ENCODE measurements at places on chromosomes 12 and 14.

- no peak for DNase-seq
Observed at GRCh38 chr12:101703487-101703886, 6.0 kb downstream of the CHPT1 start.

DNA sequence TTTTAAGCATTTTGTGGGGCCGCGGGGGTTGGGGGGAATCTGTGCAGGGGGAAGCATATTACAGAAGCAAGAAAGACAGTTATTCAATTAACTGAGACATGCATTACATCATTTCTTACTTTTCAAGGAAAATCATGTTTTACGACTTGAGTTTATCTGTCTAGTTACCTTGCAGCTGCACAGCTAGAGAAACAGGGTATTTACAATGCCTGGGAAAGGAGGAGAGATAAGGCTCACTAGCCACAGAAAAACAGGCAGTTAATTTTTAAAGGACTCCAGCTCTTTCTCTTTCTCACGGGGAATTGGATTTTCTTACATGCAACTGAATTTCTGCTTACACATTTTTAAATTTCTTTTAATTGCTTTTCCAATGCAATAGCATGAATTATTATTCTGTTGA, 22.2 kb downstream of the FCF1 start:
- no peak for DNase-seq

- no peak for DNase-seq
Observed at GRCh38 chr14:22577334-22577908, 11.6 kb downstream of the DAD1 start.

- DNase-seq: no peak
Observed at GRCh38 chr14:58677996-58678395, 40.2 kb downstream of the DACT1 start.

DNA sequence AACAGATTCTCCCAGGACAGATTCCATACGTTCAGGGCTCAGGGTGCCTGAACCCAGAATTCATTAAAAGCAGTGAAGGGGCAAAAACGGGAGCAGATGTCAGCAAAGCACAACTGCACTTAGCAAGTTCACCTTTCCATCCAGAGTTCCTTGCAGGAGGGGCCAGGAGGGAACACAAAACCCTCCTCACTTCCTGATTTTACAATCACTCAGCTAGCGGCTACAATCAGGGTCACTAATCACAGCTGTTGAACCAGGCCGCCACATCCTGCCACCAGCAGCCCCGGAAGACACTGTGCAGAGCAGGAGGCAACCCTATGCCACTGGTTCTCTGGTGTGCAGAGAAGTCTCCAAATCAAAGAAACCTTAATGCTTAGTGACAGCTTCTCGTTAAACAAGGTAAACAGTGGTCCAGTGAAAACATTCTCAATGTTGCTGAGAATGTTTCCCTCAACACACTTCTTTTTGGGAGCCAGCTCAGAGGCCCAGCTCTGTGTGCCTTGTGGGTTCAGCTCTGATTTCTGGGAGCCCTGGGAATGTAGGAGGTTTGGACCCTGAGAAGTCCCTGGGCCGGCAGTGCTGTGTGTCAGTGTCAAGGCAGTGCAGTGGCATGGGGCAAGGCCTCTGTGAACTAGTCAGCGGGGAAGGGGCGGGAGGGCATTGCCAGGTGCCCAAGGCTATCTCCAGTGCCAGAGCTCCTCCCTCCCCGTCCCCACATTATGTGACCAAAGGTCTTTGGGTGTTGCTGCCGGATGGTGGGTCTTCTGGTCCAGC, 54.5 kb downstream of the VCPKMT start:
- peak; percentile 65 for DNase-seq

DNA sequence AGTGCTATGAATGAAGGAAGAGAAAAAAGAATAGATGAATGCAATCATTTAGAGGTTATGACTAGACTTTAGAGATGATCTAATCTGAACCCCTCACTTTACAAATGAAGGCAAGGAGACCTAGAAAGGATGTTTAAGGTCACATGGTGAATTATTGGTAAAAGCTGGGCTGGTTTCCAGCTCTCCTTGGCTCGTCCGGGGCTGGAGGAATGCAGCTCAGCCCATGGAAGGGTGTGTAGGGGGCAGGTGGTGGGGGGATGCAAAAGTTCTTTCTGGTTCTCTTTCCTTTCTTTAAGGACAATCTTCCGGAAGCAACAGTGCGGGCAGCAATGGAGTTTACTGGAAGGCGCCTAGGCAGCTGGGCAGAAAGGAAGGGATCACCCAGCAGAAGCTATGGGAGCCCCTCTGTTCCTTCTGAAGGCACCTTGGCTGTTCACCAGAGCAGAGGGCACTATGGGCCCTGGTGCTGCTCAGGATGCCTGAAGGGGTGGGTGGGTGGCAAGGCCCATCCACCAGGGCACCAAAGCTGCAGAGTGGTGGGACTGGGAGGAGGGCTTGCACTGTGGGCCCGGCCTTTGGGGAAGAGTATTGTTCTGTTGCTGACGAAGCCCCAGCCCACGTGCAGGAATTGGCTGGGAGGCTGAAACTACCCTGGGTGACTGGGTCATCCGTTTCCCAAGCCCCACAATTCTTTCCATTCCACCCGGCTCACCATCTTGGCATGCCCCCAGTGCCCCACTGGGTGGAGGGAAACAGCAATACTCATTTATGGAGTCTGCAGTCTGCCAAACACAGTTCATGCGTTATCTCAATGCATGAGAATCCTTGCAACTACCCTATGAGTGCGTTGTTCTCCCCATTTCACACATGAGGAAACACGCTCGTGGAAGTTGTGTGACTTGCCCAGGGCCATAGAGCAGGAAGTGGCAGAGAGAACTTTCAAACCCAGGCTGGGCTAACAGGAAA, 78.2 kb downstream of the IRF2BPL start:
- no peak for DNase-seq

GRCh38 chr12:27583981-27584380, 60.0 kb downstream of the PPFIBP1 start:
- no peak for DNase-seq

- DNase-seq: no peak
Observed at GRCh38 chr14:95216008-95216407, 58.7 kb upstream of the DICER1 start.

DNA sequence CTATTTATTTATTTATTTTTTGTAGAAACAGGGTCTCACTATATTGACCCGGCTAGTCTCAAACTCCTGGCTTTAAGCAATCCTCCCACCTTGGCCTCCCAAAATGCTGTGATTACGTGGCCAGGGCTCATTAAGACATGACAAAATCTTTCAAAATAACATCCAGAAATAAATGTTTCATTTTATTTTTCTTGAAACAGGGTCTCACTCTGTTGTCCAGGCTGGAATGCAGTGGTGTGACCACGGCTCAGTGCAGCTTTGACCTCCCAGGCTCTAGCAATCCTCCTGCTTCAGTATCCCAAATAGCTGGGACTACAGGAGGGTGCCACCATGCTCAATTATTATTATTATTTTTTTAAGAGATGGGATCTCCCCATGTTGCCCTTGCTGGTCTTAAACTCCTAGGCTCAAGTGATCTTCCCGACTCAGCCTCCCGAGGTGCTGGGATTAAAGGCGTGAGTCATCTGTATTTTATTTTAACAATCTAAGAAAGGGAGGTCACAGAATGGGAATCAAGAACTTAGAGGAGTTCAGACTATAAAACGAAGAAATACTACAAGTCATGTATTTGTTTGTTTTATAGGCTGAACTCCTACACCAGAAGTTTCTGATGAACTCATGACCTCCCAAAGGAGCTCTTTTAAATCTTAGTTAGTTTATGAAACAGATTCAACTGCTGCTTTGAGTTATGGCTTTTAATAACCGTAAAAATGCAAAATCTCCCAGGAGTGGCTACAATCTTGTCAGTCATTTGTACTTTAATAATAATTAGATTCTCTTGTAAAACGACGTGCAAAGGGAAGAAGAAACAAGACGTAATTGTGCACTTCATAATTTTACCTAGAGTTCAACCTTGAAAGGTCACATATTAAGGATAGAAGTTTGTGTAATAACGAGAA, 2.1 kb upstream of the TMEM263 start:
- DNase-seq: no peak

GRCh38 chr12:124848621-124849380, 14.9 kb downstream of the SCARB1 start:
- no peak for DNase-seq

DNA sequence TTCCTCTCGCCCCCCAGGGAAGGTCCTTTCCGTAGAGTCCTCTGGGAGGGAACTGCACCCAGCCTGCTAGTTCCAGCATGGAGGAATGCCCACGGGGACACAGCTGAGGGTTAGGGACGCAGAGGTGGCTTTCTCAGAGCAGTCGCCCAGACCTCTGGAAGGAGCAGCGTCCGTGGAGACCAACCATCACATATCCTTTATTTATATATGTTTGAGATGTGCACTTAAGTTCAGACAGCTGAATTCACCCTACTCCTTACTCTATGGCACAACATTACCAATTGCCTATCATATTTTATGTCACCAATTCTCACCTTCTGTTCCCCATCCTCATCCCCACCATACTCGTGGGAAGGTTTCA, 305.6 kb upstream of the DIO3 start:
- no peak for DNase-seq

- no peak for DNase-seq
Observed at GRCh38 chr14:27427796-27428195, 830.0 kb upstream of the NOVA1 start.

DNA sequence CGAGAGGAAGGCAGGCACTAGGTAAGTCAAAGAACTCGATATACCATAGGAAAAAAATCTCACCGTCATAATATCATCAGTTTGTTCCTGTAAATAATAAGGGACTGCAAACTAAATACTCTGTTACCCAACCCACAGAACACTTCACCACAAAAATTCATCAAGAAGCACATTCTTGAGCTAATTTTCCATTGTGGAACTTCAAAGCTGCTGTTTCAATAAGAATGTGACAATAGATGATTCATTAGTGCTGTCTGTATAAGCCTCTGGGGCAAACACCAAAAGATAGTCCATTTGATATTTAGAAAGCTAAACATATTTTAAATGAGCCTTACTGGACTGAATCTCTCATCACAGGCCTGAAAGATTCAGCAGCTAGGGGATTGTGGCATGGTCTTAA, 219.4 kb downstream of the KSR2 start:
- DNase-seq: no peak

DNA sequence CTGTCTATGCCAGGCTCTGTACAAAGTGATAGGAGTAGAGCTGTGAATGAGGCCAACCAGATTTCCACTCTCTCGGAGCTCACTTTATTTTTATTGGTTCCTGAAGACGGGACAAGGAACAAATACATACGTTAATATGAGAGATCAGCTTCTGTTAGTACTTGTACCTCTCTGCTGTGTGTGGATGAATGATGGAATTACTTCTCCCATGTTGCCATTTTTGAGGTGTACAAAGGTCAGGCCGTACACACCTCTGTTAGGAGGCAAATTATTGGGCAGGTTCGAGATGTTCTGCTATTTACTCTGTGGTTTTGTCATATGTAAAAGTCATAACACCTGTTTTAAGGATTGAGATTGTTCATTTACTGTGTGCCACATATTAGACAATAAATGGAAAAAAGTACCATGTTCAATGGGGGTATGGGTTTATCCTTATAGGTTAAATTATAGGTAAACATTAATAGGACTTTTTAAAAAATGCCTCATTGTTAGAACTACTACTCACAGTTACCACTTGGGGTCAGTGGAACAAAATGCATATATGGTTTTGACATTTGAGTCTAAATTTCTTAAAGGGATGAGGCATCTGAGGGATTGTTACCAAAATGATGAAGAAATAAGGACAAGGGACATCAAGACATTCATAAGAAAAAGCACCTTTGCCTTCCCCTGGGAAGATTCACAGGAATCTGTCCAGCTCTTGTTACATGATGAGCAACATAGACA, 26.9 kb downstream of the WBP11 start:
- no peak for DNase-seq

DNA sequence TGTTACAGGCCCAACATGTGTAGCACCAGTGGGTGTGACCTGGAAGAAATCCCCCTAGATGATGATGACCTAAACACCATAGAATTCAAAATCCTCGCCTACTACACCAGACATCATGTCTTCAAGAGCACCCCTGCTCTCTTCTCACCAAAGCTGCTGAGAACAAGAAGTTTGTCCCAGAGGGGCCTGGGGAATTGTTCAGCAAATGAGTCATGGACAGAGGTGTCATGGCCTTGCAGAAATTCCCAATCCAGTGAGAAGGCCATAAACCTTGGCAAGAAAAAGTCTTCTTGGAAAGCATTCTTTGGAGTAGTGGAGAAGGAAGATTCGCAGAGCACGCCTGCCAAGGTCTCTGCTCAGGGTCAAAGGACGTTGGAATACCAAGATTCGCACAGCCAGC, 8.6 kb downstream of the BCL2L14 start:
- DNase-seq: no peak

- DNase-seq: no peak
Observed at GRCh38 chr12:111035578-111036301, 115.4 kb upstream of the MYL2 start.

GRCh38 chr12:51357374-51358047, 11.0 kb upstream of the CELA1 start:
- no peak for DNase-seq

DNA sequence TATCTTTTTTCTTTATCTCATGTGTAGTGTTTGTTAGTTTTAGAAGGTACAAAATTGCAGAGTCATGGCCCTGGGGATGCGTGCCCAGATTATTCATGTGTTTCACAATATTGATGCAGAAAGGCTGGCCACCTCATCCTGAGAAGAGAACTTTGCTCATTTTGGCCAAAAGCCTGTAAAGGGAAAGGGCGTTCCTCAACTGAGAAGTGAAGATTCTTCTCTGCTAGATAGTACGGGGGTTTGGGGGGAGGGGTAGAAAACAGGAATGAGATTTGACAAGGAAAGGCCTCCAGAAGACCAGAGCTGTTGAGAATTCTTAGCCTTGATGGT, 1.7 kb downstream of the MGST1 start:
- no peak for DNase-seq

DNA sequence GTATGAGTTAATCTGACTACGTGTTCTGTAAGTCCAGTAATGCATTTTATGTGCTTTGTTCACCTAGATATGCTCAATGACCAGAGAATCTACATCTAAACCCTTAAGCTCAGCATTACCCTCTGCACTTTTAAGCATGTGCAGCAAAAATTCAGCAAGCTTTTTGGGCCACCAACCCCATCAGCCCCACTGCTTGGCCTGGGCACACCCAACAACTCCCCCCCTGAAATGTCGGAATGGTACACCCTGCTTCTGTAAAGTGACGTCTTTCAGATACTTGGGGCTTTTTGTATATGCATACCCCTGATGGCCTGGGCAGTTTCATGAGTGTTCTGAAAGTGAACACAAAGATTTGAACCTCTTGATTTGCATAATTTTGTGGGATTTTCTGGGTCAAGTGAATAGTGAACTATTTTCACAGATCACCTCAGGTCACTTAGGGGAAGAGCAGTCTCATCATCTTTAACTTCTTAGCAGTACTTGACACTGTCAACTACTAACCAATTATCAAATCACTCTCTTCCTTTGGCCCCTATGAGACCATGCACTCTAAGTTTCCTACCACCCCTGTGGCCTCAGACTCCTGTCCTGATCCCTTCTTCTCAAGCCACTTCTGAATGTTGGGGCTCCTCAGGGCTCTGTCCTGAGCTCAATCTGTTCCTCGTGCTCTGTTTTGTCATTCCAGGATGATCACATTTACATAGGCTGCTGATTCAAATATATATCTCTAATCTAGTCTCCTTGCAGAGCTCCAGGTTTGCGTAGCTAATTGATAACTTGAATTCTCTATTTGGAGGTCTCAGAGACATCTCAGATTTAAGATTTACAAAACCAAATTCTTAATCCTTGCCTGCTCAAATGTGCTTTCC, 36.3 kb upstream of the PPM1A start:
- no peak for DNase-seq

GRCh38 chr12:83538361-83538965, 851.8 kb downstream of the TMTC2 start:
- no peak for DNase-seq

Measured in stimulated activated CD8-positive, alpha-beta memory T cell treated with anti-CD3 and anti-CD28 coated beads, Interleukin-15, amount 100 ng/mL, for 48 hours (primary cell).